ENCODE measurements at places on chromosomes 3 and 15.

DNA sequence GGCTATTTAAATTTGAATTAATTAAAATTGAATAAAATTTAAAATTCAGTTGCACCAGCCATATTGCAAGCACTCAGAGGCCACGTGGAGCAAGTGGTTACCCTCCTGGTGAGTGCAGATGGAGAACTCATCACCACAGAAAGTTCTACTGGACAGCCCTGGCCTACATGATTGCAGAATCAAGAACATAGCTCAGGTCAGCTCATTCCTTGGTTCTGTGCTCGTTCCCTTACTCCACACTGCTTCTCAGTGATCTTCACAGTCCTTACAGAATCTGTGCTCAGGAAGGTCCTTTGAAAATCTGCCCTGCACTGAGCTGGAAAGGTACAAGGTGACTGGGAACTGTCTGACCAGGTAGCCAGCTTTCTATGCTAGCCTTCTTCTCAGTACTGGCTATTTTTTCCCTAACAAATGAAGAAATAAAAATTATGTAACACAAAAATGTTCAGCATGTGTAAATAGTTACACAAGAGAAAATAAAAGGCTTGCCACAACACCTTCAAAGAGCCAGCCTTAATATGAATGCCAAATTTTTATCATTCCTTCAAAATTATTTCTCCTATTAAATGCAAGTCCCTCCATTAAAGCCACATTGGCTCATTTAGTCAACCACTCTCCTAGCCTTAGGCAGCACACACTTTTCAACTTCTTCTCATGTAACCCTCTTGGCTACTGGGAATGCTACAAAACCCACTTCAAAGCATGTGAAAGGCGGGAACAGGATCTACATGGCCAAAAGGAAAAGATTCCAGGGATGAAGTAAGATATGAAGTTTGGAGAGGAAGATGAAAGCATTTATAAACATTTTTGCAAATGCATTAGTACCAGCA is 326.4 kb upstream of the WNT5A start:
- DNase-seq: no peak

- DNase-seq: no peak
These were observed 134.1 kb upstream of the MEF2A start for GRCh38 chr15:99431661-99432091.

- DNase-seq: no peak
These were observed 67.0 kb upstream of the SAMMSON start for GRCh38 chr3:69932501-69932900.

- DNase-seq: no peak
These were observed 143.5 kb downstream of the GABRG3 start for GRCh38 chr15:27114473-27114872.

DNA sequence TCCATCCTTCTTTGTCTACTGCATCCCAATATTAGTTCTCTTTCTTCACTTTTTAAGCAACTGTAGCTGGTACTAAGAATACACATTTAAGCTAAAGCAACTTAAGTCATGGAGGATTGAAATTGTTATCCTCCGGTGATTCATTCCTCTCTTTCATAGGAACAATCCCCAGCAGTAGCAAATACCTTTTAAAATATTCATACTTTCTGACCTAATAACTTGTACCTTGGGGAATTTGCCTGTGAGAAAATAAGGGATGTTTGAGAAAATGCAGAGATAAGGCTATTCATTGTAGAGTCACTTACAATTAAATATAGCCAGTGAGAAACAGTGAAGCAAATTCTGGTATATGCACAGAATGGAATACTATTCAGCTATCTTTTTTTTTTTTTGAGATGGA is 66.0 kb downstream of the VPS13C start:
- DNase-seq: no peak

- DNase-seq: no peak
These were observed 958.8 kb downstream of the DIPK2A start for GRCh38 chr3:144930431-144930830.

DNA sequence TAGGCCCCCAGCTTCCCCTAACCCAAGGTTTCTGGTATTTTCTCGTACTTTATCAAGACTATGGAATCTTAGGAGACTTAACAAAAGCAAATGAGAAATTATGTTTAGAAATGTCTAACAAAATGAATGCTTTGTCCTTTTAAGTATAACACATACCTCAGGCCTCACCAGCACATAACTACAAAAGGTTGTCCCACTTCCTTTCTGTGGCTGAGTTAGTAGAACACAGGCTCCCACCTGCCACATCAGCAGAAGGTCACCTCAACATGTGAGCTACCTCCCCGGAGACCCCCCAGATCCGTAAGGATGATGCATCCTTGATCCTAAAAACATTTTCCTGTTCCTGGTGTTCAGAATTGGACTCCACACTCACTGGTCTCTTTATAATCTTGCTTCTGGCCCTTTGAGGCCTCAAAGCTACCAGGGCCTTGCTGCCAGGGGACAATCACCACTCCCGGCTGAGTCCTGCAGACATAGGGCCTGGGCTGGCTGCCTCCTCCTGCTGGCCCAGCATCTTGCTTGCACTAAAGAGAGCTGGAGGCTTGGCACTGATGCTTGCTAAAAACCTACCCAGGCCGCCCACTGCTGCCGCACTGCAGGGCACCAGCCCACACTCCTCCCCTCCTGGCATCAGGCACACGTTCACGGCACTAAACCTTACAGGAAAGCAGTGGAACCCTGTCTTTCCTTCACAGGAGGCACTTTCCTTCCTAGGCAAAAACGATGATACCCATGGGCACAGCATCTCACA is 2.9 kb downstream of the CCRL2 start:
- no peak for DNase-seq

GRCh38 chr3:40752492-40752891 is 227.7 kb downstream of the ZNF621 start:
- no peak for DNase-seq

- peak; percentile 56 for DNase-seq
These were observed 33.7 kb upstream of the CD47 start for GRCh38 chr3:108124337-108125152.

GRCh38 chr3:185859294-185859972 is 34.6 kb upstream of the IGF2BP2 start:
- DNase-seq: no peak

DNA sequence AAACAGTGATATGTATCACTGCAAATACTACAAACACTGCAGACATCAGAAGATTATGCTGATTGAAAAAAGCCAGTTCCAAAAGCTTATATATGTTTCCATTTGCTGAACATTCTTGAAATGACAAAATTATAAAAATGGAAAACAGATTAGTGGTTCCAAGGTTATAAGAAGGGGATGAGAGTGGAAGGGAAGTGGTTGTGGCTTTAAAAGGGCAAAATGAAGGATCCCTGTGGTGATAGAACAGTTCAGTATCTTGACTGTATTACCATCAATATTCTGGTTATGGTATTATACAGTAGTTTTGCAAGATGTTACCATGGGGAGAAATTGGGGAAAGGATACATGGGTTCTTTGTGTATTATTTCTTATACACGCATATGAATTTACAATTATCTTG is 77.8 kb downstream of the DZIP3 start:
- no peak for DNase-seq

DNA sequence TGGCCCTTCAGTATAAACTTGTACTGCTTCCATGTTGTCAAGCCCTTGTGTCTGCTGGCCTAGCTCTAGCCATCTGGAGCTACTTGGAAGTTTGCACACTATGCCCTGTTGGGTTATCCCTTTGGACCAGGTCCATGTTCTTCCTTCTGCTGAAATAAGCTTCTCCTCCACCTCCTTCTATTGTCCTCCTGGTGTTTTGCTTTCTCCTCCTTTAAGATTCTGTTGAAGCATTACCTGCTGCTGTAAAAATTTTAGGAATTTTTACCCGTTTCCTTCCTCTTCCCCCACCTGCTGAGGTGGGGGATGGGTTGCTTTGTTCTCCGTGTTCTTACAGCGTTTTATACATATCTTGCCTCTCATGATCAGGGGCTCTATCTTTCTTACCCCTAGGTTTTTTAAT is 51.7 kb downstream of the SH3GL3 start:
- DNase-seq: no peak

- no peak for DNase-seq
These were observed 328.2 kb upstream of the WNT5A start for GRCh38 chr3:55815262-55815661.

DNA sequence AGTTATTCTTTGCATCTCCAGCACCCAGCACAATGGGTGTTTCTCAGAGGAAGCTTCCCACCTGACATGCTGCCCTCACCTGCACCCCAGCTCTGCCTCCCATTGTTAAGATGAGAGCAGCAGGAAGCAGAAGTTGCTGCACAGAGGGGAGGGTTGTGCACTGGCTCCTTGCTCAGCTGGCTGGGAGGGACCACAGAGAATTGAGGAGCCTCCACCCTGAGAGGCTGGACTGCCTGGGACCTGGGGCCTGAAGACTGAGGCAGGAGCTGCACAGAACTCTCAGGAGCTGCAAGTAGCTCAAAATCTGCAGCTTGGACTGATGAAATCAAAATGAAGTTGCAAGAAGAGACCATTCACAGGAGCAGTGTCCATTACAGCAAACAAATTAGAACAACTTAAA is 222.3 kb upstream of the LINGO1 start:
- DNase-seq: no peak

DNA sequence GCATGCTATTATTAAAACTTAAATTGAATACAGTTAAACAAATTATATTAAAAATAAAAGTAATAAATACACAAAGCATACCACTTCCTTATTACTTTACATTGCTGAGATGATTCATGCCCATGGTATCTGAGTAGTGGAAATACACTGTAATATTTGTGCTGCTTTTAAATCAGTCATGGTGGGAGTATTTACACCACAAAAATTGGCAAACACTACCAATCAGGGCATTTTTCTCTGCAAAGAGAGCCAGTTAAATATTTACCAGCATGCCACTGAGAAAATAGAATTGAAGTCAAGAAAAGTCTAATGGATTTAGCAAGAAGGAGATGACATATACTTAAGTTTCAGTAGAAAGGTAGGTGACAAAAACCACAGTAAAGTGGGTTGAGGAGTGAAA is 19.6 kb downstream of the PPARG start:
- no peak for DNase-seq

- no peak for DNase-seq
These were observed 250.8 kb upstream of the TGFBR2 start for GRCh38 chr3:30355622-30356021.

DNA sequence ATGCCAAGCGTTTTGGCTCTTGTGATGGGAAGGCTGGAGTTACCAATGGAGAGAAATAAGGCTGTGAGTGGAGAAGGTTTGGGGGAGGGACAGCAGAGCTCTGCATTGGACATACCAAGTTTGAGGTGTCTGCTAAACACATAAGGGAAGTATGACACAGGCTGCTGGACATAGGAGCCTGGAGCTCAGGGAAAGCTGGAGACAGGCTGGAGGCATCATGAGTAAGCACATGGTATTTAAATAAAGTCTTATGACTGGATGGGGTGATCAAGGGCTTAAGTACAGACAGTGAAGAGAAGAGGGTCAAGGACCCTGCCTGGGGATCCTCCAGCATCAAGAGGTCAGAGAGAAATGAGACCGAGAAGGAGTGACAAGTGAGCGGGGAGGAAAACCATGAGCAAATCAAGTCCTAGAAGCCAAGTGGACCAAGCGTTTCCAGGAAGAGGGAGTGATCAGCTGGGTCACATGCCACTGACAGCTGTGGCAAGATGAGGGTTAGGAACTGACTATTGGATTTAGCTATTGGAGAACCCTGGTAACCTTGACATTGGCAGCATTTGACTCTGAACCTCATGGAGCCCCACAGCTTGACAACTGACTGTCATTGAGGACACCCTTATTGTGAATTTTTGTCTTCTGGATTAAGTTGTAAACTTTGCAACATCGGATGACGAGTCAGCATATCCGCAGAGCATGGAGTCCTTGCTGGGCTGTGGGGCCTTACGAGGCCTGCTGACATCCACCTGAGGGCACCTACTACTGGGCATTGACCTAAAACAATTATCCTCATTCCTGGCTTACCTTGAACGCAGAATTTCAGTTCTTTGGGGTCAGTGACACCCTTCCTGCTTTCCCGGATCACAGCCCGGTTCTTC is 78.7 kb upstream of the ETV5 start:
- no peak for DNase-seq

DNA sequence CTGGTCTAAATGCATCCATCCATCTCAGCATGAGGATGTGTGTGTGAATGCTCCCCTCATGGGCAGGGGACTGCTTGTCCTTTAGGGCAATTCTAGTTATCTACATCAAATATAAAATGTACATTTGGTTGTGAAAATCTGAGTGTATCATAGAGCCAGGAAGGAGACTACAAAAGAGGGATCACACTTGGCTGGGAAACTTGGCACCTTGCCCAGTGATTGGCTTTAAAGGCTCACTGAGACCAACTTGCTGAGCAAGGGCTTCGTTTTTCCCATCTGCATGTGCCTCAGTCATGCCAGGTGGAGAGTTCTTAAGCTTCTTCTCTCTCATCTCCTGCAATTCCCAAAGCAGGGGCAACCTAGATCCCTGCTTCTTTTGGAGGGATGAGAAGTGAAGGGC is 5.2 kb downstream of the CAPN3 start:
- no peak for DNase-seq

- no peak for DNase-seq
These were observed 5.2 kb upstream of the YEATS2 start for GRCh38 chr3:183692436-183692835.

GRCh38 chr3:18447720-18448119 is 22.6 kb upstream of the SATB1 start:
- no peak for DNase-seq

GRCh38 chr15:94177112-94177511 is 54.2 kb upstream of the MCTP2 start:
- no peak for DNase-seq

DNA sequence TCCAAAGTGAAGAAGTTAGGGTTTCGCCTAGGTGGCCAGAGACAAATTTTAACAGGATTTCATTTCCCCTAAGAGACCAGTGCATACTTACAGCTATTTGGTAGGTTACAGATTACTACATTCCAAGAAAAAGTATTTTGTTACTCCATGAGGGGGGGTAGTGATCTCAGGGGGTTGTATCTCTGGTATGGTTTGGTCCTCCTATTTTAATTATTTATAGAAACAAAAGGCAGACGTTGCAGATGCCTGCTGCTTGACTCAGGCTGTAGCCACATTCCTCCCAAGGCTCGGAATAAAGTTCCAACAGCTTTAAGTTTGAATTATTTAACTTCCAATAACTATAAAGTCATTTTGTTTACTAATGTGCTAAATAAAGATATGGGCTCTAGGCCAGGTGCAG is 1.3 kb upstream of the TRIM59 start:
- DNase-seq: no peak

GRCh38 chr3:33083958-33084357 is 13.0 kb downstream of the GLB1 start:
- no peak for DNase-seq

GRCh38 chr15:40590667-40591050 is 3.4 kb upstream of the KNL1 start:
- DNase-seq: no peak

- peak; percentile 32 for DNase-seq
These were observed 16.1 kb downstream of the POU1F1 start for GRCh38 chr3:87260270-87260669.
